RKO (cell line): ENCODE measurements at places on chromosomes 4 and X.

DNA sequence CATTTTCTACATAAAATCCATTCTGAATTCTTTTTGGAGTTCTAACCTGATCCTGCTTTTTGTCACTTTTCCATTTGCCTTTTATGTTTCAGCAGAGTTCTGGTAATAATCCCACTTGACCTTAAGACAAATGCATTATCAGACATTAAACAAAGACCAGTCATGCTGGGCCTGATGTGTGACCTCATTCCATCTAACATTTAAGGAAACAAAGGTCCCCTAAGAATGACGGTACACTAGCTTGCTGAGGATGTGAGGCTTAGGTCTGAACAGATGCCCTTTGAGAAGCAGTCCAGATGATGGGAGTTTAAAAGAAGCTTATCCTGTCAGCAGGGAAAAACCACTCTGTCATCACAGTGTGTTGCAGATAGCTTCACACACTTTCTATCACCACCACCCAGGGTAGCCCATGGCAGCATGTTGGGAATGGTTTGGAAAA is 38.1 kb upstream of the PDE5A start:
- DNase-seq = no peak

GRCh38 chr4:10077483-10078335 is 38.9 kb downstream of the WDR1 start:
- DNase-seq = no peak

- no peak for DNase-seq
Measured at GRCh38 chr4:74057588-74057987, 19.1 kb upstream of the CXCL3 start.

GRCh38 chr4:86834901-86835300 is 14.3 kb downstream of the SLC10A6 start:
- DNase-seq = no peak

DNA sequence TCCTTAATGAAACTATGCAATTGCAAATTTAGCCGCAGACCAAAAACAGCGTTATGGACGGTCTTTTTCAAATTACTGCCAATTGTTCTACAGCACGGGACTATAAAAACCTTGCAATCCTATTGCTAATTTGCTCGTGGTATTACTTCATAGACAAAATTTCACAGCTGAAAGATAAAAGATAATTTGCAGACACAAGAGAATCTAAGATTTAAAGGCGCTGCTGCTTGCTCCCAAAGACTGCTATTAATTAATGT is 1.4 kb upstream of the CAMK2D start:
- no peak for DNase-seq

- no peak for DNase-seq
Measured at GRCh38 chr4:165175879-165176278, 31.5 kb upstream of the KLHL2 start.

- DNase-seq = no peak
Measured at GRCh38 chr4:120994521-120994920, 72.0 kb upstream of the PRDM5 start.

DNA sequence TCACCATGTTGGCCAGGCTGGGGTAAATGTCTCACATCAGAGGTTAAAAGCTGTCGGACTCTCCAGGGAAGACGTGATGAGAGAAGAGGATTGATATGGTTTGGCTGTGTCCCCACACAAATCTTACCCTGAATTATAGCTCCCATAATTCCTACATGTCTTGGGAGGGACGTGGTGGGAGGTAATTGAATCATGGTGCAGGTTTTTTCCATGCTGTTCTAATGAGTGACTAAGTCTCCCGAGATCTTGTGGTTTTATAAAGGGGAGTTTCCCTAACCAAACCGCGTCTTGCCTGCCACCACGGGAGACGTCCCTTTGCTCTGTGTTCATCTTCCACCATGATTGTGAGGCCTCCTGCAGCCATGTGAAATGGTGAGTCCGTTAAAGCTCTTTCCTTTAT is 64.4 kb downstream of the ASMT start:
- no peak for DNase-seq

- DNase-seq = no peak
Measured at GRCh38 chrX:97039363-97040029, 155.8 kb downstream of the RPA4 start.

DNA sequence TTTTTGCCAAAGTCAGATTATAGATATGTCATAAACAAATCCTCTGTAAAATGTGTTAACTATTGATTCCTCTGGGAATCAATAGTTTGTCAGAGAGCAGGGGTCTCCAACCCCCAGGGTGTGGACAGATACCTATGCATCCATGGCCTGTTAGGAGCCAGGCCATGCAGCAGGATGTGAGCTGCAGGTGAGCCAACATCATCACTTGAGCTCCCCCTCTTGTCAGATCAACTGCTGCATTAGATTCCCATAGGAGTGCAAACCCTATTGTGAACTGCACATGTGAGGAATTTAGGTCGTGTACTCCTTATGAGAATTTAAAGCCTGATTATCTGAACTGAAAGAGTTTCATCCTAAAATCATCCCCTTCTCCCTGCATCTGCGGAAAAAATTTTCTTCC is 1365.4 kb downstream of the ARAP2 start:
- DNase-seq = no peak

- DNase-seq = no peak
Measured at GRCh38 chr4:174674305-174674840, 152.1 kb upstream of the HPGD start.

DNA sequence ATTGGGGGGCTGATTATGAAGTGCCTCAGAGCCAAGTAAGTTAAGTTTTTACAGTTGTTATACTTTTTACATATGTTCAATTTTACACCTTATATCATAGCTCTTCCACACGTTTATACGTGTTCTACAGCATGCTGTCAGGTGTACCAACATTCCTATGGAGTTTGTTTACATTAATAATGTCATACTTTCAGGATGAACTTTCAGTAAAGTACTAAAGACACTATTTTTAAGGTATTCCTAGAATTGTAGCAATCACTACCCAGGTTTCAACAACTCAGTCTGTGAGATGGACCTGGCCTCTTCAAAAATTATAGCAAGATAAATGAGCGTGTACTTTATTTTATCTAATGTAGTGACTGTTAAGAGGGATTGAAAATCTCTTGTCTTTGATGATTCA is 92.6 kb downstream of the PTPN13 start:
- DNase-seq = no peak

DNA sequence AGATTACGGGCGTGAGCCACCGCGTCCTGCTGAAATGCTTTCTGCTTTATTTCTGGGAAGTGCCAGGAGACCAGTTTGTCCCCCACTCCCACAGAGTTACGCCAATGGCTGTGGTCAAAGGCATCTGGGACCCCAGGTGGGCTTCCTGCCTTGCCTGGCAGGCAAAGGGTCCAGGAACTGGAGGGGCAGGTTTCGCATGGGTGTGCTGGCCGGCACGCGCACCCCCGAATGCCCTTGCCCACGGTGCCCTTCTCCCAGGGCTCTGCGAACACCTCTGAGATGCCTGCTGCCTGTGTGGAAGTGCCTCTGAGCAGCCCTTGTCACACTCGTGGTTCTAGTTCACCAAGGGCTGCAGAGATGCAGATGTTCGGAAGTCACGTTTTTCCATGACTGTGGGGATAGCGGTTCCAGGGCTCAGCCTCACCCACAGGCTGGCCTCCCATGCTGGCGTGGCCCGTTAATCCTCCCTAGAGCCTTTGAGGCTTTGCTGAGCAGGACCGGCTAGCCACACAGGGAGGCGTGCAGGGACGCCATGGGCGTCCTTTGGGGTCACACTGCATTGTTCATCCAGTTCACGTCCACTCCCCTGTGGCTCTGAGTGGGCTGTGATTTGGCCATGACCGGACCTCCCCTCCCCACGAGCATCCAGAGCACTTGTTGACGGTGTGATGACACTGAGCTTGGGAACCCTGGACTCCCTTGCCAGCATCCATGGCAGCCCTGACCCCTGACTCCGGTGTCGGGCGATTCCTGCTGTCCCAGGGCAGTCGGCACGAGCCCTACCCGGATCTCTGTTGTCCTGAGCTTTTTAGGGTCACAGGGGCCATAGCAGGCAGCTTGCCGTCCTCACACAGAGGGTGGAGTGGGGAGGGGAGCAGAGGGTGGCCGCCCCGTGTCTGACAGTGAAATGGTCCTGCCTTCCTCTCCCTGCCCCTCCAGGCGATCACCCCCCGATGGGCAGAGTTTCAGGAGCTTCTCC is 12.7 kb upstream of the ADD1 start:
- no peak for DNase-seq

DNA sequence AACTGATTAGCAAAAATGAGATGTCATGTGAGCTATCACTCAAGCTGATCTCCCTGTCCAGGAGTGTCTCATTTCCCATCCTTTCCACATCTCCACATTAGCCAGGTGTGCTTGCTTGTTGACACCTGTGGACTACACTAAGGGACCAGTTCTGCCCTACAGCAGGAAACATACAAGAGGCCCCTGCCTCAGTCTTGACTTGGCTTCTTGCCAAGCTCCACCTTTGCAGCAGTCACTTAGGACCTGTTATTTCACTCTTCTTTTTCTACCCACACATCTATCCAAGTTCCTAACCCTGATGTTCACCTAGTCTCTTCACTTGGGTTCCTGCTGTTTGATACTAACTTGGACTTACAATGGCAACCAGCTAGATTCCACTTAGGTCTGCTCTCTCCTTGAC is 13.2 kb downstream of the FRMD7 start:
- no peak for DNase-seq

DNA sequence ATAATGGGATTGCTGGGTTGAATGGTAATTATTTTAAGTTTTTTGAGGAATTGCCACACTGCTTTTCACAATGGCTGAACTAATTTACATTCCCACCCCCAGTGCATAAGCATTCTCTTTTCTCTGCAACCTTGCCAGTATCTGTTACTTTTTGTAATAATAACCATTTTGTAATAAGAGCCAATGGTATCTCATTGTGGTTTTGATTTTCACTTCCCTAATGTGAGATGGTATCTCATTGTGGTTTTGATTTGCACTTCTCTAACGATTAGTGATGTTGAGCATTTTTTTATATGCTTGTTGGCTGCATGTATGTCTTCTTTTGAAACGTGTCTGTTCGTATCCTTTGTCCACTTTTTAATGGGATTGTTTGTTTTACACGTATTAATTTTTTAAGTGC is 213.1 kb upstream of the HDX start:
- no peak for DNase-seq

GRCh38 chrX:95101851-95102390 is 1427.9 kb downstream of the FAM133A start:
- DNase-seq = no peak

GRCh38 chr4:131509521-131509920 is 1639.6 kb upstream of the PCDH10 start:
- no peak for DNase-seq

GRCh38 chrX:25555521-25555920 is 539.8 kb upstream of the ARX start:
- DNase-seq = no peak

DNA sequence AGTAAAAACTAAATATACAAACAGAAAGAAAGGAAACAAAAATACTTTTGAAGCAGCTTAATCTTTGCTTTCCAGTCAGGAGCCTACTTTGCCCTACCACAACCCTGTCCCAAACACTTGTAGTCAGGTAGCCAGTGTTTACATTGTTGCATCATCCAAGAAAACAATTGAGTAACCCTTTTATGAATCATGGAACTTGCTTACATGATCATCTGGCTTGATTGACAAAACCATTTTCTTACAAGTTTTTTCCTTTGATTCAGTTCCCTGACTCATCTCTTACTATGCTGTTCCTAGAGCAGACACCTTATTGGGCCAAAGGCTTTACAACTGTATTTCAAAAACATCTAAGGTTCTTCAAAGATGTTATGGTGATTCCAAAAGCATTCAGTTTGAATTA is 740.1 kb downstream of the KLHL13 start:
- peak; percentile 76 for DNase-seq

DNA sequence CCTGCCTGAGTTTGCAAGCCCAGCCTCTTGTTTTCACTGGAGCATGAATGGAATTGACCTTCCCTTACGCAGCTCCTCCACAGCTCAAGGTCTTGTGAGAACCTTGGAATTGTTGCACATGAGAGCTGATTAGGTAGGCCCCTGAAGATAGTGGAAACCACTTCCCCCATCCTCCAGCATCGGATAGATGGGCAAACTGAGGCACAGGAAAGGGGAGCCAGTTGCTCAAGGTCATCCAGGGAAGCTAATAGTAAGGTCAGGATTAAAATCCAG is 27.2 kb downstream of the PJA1 start:
- DNase-seq = no peak

DNA sequence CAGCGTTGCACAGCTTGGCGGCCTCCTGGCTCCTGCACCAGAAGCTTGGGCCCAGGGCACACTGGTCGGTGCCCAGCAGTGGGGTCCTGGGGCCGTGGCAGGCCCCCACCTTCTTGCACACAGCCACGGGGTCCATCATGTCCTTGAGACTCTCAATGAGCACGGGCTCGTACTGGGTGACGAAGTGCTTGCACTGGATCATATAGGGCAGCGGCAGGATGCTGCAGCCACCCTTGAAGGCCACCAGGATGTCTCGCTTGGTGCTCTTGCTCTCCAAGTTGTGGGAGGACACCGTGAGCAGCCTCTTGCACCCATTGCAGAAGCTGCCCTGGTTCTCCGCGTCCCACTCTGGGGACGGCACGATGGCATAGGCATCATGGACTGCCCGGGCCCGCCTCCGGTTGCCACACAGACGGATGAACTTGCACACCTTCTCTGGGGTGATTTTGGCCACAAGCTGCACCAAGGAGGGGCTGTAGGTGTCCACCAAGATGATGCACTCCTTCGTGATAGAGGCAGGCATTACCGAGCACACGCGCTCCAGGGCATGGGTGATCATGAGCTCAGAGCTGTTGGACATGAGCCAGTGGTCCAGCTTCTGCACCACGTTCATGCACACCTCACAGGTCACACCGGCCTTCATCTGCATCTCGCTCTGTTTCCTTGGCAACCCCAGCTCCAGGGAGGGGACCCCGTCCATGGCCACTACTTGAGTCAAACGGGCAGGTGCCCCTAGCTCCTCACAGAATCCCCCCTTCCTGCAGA is 1.2 kb downstream of the PSAPL1 start:
- no peak for DNase-seq

DNA sequence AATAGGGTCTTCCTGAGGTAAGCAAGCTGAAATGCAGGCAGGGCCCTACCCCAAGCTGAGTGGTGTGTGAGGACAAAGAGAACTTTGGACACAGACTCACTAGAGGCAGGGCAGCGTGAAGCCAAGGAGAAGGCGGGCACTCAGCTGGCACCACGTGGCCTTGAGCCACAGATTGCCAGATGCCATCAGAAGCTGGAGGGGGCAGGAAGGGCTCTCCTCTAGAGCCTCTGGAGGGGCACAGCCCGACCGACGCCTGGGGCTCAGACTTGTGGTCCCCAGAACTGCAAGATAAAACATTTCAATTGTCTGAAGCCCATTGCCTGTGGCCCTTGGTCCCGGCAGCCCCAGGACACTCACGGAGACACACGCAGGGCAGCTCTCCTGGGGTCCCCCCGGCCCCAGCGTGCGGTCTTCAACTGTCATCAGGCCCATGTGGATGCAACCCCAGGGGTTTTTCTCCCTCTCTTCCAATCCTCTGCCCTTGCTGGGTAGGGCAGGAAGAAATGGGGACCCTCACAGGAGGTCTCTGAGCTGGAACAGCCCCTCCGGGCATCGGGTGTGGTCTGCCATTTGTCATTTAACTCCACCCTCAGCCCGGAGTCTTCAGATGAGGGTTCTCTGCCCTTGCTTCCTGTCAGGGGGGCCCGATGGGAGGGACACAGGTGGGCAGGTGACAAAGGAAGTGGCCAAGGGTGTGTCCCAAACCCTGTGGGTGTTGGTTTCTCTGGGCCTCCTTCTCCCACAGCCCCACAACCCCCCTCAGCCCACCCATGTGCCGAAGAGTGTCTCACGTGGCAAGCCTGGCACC is 22.2 kb downstream of the HMX1 start:
- no peak for DNase-seq
